SJCRH30 (cell line): ENCODE measurements at places on chromosomes 5 and 9. TPM values are rescaled to one million over a fixed set of nuclear protein-coding genes. Genes with fewer than 3 reads are reported as not detected.

GRCh38 chr5:118405650-118406061, 582.7 kb downstream of the DTWD2 start:
- H3K27me3 ChIP-seq = no peaks in the 10 kb centered on the region
- DNase-seq = peak; percentile 86
- H3K4me3 ChIP-seq = peak overlapping the region; percentile 15

DNA sequence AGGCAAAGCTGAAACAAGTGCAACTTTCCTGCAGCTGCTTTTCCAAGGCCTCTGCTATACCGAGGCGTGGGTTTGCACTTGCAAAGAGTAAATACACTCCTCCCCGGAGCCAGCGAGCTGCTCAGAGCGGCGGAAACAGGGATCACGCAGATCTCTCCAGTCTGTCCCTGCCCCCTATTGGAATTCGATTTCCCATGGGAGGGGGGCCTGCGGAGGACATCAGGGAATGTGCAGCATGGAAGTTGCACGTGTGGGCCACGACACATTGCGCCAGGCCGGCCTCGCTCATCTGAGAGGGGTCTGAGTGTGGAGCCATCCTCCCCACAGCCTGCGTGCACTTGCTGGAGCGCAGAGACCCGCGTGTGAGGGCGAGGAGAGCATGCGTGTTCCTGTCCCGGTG, 104.3 kb upstream of the PHYKPL start:
- DNase-seq = no peak
- peaks cover 10% of the 10 kb centered on the region; the same call in 1 of the 2 replicates for H3K27me3 ChIP-seq
- no peak overlapping the region for H3K27ac ChIP-seq
- H3K36me3 ChIP-seq = no peaks in the 10 kb centered on the region

GRCh38 chr9:117470902-117471301, 56.0 kb upstream of the ASTN2 start:
- H3K4me3 ChIP-seq = no peak overlapping the region
- no peak for DNase-seq
- no peaks in the 10 kb centered on the region for H3K4me1 ChIP-seq

GRCh38 chr9:133306242-133307204, 29.5 kb downstream of the SURF6 start:
- no peak overlapping the region for H3K4me3 ChIP-seq
- peaks cover 33% of the 10 kb centered on the region for H3K27me3 ChIP-seq
- no peak for DNase-seq
- no peaks in the 10 kb centered on the region for H3K36me3 ChIP-seq

- no peak overlapping the region for H3K27ac ChIP-seq
- peaks cover 6% of the 10 kb centered on the region; the same call in 1 of the 2 replicates for H3K4me1 ChIP-seq
- no peaks in the 10 kb centered on the region for H3K27me3 ChIP-seq
- H3K4me3 ChIP-seq = no peak overlapping the region
- H3K36me3 ChIP-seq = no peaks in the 10 kb centered on the region
- DNase-seq = peak; percentile 18
Observed at GRCh38 chr9:14715102-14715501, 7.4 kb downstream of the CER1 start.

Gene LCN15
- total RNA-seq = not detected in 2 replicates
